ENCODE measurements at places on chromosomes 11 and 22.

DNA sequence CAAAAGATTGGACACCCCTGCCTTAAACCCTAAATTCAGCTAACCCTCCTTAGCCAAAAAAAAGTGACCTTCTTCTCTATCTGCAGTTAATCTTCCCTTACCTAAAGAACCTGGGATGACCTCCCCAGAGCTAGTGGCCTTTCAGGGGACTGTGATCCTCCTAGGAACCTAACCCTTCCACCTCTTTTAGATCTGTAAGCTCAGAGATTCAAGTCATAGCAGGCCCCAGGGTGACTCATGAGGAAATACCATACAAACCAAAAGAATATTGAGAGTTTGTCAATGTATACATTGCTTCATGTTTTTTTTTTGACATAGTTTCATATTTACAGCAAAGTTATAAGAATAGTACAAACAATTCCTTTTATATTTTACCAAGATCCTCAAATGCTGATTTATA lies 38.3 kb upstream of the CXCR5 start:
- DNase-seq, result peak; percentile 45

DNA sequence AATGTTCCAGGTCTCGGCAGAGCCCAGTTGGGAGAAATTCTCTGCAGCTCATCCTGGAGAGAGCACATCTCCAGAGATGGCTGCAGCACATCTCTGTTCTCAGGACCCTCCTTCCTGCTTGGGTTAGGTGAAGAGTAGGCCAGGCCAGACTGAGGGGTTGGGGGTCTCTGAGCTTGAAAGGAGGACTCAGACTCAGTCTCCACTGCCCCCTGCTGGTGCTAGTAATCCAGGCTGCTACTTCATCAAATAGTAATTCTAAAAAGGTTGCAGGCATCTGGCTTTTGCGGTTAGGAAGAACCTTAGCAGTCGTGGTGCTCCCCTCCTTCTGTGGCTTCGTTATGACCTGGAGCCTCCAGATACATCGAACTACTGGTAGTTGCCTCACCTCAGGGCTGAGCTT lies 9.7 kb downstream of the TUB start:
- DNase-seq, result no peak

- no peak for DNase-seq
These were observed 157.6 kb downstream of the PGR start for GRCh38 chr11:100972046-100972445.

GRCh38 chr22:23539135-23539838 lies 40.8 kb downstream of the IGLL1 start:
- peak; percentile 38 for DNase-seq

DNA sequence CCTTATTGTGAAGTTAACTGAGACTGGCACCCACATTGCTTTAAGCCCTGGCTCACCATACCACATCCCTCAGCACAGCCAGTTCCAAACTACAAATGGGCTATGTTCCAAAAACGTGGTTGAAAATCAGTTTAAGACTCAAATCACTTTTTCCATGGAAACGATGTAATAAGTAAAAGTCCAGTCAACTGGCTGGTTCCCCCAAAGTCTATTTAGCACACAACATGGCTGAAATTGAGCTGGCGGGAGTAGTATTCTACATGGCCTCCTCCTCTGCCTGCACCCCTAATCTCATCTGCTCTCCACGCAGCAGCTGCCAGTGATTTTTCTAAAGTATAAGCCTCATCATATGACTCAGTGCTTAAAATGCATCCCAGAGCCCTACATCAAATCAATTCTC lies 40.9 kb upstream of the BIRC3 start:
- no peak for DNase-seq

DNA sequence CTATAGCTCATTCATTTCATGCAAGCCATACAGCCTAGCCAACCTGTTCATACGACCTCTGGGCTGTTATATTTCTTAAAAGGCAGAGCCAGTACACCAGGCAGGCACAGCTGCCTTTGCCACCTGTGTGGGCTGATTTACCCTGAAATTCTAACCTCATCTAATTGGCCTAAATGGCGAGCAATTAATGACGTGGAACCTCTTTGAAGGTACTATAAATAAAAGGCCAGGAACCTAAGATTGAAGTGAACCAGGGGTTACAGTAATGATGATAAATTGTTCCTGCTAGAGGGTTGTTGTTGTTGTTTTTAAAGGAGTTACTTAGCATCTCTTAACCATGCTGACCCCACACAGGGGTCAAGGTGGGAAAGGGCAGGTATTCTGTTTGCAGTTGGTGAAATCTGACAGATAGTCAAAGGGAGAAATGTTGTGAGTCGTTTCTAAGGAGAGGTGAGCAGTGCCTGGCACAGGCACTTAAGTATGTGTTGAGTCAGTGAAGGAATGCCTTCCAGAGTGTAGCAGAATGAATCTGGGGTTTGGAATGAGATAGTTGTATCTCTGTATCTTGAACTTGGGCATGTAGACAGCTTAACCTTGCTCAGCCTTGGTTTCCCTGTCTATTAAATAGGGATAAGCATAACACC lies 213.5 kb upstream of the NAV2 start:
- peak; percentile 2 for DNase-seq

DNA sequence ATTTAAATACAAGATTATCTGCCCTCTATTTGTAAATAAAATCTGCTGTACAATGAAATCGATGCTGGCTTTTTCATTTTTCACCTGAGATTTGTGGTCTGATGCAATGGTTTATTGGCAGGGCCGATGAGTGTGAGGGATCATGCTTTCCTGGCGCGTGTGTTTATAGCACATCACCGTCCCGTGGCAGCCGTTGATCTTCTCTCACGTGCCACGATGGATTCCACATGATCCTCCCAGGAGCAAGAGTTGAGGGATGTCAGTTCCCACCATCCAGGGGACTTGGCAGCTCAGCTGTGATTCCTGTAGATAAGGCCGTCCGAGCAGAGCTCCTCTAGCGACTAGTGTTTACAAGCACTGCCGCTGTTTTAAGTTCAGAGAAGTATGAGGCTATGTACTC lies 213.7 kb downstream of the TBC1D22A start:
- DNase-seq, result no peak

Data from fibroblast of skin of left quadriceps (primary cell).